ENCODE measurements at places on chromosomes 2 and 18.

GRCh38 chr2:105460048-105460732, 61.3 kb upstream of the FHL2 start:
- DNase-seq: no peak

DNA sequence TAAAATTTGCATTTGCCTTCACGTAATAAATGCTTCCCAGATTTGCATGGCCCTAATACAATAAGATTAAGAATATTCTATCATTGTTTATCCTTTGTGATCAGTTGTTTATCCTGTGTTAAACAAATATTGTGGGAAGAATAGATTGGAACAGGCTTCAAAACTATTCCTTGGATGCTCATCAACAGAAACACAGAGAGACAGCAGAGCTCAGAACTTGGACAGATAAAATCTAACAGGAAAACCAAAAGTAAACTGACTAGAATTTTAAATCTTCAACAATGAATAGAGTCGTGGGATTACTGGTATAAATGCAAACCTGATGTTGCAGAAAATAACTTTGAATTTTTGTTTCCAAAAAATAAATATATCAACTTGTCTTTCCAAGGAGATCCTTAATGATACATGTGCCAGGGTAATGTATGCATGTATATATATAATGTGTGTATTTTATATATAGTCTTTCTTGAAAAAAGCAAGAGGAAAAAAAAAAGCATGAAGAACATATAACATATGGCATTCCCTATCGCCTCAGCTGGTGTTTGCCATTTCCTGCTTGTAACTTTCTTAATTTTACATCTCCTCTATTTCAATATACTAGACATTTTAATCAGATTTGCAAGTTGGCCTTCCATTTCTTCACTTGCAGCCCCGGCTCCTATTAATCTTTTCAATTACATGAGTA, 59.9 kb upstream of the TANK start:
- DNase-seq: no peak

DNA sequence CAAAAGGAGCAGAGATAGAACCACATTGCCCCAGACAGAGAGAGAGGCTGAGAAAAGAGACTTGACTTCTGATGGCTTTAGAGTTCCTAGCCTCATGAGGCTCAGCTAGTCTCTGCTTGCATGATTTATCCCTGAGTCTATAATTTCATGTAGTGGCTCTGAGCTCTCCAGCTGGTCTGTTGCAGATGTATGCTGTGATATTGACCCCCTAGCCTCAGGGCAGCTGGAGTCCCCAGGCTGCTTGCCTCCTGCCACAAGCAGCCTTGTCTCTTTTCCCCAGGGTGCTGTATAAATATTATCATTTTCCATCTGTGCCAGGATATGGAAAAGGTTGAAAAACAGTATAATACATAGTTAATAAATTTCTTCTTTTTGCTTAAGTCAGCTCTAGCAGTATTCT, 467.6 kb upstream of the CWC22 start:
- DNase-seq: no peak

DNA sequence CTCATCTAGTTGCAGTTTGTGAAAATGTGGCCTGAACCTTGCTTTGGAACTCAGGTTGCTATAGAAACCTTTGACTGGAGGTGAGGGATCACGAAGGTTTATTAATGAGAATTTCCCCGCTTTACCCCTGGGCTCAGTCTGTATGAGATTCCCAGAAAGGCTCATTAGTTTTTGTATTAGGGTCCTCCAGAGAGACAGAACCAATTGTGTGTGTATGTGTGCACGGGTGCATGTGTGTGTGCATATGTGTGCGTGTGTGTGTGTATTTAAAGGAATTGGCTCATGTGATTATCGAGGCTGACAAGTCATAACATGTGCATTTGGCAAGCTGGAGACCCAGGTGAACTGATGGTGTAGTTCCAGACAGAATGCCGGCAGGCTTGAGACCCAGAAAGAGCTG, 113.8 kb upstream of the DLX2 start:
- DNase-seq: no peak

DNA sequence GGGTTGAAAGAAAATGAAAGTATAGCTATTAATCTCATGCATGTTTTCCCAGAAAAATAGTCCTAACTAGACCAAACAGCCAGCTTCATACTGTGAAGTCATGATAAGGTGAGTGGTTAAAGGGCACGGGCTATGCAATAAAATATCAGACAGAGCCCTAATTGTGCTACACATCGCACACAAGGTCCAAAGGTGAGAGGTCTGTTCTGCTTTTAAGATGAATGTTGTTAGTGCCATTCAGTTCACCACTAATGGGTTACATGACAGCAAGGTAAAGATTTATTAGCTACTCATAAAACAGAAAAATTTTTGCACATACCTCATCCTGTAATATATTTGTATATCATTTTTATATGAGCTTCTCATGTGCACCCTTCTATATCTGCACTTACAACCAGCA, 105.0 kb upstream of the STK17B start:
- DNase-seq: no peak

GRCh38 chr2:180449171-180449915, 442.2 kb upstream of the CWC22 start:
- DNase-seq: no peak

- no peak for DNase-seq
These were observed 48.3 kb upstream of the ITGA4 start for GRCh38 chr2:181408861-181409260.

GRCh38 chr18:50422286-50422898, 47.5 kb downstream of the SKA1 start:
- DNase-seq: no peak

DNA sequence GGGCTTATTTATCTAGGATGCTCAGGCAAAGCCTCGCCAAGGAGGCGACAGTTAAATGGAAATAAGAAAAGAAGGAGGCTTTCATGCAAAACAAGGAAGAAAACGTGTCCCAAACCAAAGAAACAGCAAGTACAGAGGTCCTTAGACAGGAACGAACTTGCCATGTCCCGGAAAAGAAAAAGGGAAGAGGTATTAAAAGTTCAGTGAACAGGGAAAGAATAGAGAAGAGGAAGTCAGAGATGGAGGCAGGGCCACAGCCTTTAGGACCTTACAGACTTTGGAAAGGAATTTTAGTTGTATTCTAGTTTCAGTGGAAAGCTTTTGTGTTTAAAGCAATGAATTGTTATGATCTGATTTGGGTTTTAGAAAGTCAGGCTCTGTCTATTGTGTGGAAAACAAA, 22.1 kb downstream of the IKZF2 start:
- DNase-seq: no peak

- DNase-seq: no peak
These were observed 58.1 kb upstream of the RNU4ATAC start for GRCh38 chr2:121472470-121472993.

DNA sequence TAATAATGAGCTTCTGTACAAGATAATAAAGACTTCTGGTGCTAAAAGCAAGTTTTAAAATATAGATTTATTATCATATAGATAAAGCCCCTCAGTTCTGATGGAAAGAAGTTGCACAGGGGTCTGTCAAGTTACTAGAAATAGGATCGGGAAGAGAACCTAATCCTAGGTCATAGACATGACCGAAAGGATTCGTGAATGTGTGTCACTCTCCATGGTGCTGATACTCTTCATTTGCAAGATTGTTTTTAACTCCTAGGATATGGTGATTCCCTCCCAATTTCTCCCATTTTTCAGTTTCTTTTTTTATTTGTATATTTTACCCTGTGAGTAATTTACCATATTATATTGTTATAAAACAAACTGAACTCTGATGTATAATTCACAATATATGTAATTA, 58.9 kb upstream of the CTNNA2 start:
- DNase-seq: no peak

- no peak for DNase-seq
These were observed 186.7 kb upstream of the ETAA1 start for GRCh38 chr2:67210430-67210829.

- no peak for DNase-seq
These were observed 43.1 kb downstream of the KYNU start for GRCh38 chr2:142920571-142920970.

DNA sequence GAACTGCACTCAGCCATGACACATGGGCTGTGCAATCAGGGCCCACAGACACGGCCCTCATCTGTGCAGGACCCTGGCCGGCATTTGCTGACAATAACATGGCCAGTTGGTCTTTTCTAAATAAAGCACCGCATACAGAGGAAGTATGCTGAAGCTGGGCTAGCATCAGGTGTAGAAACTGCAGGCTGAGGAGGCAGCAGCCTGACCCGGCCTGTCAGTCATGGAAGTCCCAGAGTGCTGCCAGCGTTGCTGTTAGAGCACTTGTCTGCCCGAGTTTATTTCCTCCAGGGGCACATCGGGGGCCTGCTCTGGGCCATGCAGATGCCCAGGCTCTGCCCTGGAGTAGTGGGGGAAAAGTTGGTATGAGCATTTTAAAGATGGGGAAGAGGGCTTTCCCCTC, 4.1 kb upstream of the PTPN18 start:
- no peak for DNase-seq

DNA sequence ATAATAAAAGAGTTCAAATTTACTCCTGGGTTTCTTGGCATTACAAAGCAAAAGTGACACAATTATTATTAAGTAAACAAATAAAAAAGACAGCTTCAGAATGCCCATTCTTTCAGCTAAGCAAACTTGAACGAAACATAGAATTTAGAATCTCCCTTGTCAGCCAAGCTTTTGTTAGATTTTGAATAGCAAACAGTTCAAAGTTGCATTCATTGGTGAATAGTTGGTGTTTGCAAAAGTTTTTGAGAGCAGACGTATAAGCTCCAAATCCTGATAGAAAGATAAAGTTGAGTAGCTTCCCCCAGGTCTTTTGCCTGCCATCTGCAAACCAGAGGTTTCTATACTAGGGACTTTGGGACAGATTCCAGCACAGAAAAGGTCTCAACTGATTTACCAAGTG, 434.3 kb upstream of the TNP1 start:
- DNase-seq: no peak

DNA sequence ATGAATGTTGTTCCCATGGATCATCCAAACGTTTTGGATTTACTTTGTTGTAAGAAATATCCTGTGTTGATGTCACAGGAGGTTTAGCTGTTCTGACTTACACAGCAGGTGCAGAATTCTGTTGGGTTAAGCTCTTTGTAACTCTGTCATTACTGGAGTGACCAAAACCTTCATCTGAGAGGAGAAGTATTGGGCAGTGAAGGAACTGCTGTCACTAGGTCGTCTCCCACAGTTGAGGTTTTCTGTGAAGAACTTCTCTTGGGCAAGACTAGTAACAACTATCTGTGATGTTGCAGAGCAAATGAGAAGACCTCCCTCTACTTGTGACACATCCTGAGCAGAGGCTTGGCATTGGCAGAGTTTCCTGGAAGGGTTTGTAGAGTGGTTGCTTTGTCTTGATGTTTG, 2.9 kb downstream of the SPTBN1 start:
- no peak for DNase-seq

GRCh38 chr2:221731432-221732145, 159.5 kb upstream of the EPHA4 start:
- no peak for DNase-seq

DNA sequence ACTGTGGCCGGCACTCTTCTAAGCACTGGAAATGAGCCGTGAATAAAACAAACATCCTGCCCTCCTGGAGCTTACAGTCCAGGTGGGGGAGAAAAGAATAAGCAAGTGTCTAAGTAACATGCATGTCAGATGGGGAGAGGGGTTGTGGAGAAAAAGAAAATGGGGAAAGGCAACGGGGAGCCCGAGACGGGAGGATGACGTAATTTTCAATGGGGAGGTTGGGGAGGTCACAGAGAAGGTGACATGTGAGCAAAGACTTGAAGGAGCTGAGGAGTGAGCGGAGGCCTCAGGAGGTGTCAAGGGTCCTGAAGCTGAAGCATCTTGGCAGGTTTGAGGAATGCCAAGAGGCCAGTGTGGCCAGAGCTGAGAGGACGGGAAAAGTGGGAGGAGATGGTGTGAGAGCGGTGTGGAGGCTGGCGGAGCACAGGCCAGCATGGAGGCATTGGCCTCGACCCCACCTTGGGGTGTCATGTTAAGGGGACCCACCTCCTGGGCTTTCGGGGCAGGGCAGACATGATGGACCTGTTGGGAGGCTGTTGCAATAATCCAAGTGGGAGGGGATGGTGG, 15.0 kb upstream of the NTSR2 start:
- no peak for DNase-seq

DNA sequence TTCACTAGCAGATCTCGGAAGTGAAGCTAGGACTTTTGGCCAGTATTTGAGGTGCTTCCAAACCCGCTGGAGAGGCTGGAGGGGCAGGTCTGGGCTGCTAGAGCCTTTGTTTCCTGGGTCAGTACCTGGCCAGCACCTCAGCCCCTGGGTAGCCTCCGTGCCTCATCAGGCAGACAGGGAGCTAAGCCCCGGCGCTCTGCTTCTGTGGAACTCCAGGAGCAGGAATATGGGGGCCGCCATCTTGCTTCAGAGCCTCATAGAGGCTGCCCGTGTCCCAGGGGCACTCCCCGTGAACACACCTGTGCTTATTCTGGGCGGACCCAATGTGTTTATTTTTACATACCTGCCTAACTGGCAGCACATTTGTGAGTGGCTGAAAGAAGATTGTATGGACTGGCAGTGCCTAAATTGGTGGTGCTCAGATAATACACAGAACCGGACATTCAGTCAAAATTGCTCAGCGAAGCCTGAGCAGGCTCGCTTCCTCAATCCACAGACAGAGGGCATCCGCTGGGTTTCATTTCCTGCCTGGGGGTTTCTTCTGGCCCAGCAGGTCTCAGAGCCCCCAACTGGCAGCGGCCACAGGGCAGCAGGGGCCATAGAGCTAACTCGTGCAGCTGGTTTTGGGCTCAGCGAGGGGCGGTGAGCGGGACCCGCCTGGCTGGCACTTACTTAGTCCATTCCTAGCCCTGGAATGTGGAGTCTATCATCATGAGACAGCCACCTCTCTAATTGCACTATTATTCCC, 176.8 kb upstream of the ALKAL2 start:
- no peak for DNase-seq
